CD8-positive, alpha-beta memory T cell (primary cell): ENCODE measurements at places on chromosomes 1 and 21. TPM values are rescaled to one million over a fixed set of nuclear protein-coding genes. Genes with fewer than 3 reads are reported as not detected.

DNA sequence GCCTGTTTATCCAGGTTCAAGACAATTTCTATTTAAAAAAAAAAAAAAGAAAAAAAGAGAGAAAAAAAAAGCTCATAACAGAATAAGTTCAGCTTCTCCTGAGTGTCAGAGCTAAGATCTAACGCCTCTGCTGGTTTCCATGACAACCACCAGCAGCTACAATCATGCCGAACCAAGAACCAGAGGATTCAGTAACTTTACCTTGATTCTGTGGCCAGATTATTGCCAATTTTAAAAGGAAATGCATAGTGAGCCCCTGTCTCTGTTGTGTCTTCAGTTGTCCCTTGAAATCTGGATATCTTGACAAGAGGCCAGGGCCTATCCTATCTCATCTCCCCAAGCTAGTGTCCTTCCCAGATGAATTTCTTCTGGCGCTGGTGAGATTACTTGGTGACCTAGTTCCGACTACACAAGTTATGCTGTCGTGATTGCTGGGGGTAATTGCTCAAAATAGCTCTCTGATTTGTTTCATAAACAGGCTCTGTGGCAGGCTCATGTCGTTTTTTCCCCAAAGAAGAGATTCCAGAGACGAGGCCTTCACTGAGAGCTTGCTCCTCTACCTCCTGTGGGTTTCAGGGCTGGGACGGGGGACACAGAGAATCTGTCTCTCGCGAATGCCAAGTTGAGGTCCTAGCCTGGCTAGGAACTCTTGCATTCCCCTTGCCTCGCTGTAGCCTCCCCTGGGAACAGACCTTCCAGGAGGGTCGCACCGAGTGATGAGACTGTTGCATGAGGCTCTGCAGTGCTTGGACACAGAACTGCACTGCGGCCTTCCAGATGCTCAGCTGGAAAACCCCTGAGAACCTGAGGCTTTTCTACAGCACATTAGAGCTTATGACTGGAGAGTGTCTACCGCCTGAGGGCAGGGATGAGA lies 32.4 kb upstream of the SCCPDH start:
- no peaks in the 10 kb centered on the region for H3K4me1 ChIP-seq
- no peak overlapping the region for H3K27ac ChIP-seq
- DNase-seq, result no peak
- no peaks in the 10 kb centered on the region for H3K36me3 ChIP-seq
- no peak overlapping the region for H3K4me3 ChIP-seq

DNA sequence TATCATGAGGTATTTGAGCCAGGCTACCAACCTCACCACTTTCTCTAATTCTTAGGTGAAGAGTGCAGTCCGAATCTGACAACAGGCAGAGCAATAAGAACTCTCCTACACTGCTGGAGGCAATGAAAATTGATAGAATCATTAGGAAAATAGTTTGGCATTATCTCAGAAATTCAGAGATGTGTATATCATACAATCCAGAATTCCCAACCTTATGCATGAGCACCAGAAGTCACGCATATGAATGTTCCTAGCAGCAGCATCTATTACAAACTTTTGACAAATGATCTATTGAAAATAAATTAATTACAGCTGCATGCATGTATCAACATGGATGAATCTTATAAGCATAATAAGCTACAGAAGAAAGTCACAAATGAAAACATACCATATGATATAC lies 176.9 kb upstream of the CAMK1G start:
- no peaks in the 10 kb centered on the region for H3K36me3 ChIP-seq
- no peaks in the 10 kb centered on the region for H3K27me3 ChIP-seq
- no peak overlapping the region for H3K4me3 ChIP-seq
- H3K27ac ChIP-seq, result no peak overlapping the region

- no peak for DNase-seq
- H3K36me3 ChIP-seq, result no peaks in the 10 kb centered on the region
- H3K27ac ChIP-seq, result no peak overlapping the region
- no peaks in the 10 kb centered on the region for H3K4me1 ChIP-seq
- no peak overlapping the region for H3K4me3 ChIP-seq
These were observed 104.2 kb downstream of the IGSF21 start for GRCh38 chr1:18211764-18212163.

- no peaks in the 10 kb centered on the region for H3K4me1 ChIP-seq
- H3K27ac ChIP-seq, result no peak overlapping the region
- no peak for DNase-seq
- no peak overlapping the region for H3K4me3 ChIP-seq
These were observed 4.4 kb upstream of the IGFN1 start for GRCh38 chr1:201186192-201186591.

DNA sequence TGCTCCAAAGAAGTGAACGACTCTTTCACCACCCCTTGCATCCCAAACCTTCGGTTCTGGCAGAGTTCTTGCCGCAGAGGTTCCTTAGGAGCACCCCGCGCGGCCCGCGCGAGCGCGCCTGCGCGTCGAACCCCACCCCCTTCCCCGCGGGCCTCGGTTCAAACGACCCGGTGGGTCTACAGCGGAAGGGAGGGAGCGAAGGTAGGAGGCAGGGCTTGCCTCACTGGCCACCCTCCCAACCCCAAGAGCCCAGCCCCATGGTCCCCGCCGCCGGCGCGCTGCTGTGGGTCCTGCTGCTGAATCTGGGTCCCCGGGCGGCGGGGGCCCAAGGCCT lies at the start of gene C1orf56:
Gene C1orf56, plus strand, starts transcription at position 161 of the 334 bp plus-strand sequence. Its CDS starts 97 bp downstream, at position 258.
- H3K36me3 ChIP-seq, result peaks cover 12% of the 10 kb centered on the region
- H3K4me1 ChIP-seq, result peaks cover 52% of the 10 kb centered on the region
- peak; percentile 59 for DNase-seq
- peak within 1 kb of the TSS; percentile 53 for H3K27ac ChIP-seq
- peak within 1 kb of the TSS; percentile 76 for H3K4me3 ChIP-seq
- H3K27me3 ChIP-seq, result no peaks in the 10 kb centered on the region

DNA sequence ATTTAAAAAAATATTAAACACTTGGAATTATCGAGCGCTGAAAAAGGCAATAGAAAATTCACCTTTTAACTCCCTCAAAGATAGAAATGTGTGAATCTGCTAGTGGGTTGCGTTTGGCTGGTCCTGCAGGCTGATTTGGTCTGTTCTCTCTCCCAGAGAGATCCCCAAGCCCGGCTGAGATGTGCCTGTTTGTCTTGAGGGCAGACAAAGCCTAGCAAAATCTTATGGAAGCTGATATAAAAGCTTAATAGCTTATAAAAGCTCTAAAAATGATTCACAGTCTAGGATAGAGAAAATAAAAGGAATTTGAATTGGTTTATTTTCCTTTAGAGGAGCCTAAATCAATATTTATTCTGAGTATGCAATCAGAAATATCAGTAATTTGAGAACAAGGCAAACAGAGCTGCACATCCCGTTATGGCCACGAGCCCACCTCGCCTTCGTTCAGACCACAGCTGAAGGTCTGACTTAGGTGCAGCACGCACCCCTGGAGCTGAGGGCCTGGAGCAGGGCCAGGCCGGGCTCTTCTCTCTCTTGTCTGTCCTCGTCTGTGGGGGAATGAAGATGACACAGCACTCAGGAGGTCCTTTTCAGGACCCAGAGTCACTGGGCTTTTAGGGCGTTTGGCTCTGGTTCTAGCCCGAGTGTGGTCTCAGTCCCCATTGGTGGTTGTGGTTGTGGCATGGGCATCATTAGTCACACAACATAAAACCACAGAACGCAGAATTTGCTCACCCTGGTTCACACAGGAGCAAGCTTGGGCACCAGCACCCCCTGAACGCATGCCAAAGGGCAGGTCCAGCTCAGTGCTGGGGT lies 18.6 kb downstream of the PDE9A start:
- no peaks in the 10 kb centered on the region for H3K36me3 ChIP-seq
- H3K4me3 ChIP-seq, result no peak overlapping the region
- H3K27ac ChIP-seq, result no peak overlapping the region
- no peak for DNase-seq
- H3K4me1 ChIP-seq, result peaks cover 9% of the 10 kb centered on the region

DNA sequence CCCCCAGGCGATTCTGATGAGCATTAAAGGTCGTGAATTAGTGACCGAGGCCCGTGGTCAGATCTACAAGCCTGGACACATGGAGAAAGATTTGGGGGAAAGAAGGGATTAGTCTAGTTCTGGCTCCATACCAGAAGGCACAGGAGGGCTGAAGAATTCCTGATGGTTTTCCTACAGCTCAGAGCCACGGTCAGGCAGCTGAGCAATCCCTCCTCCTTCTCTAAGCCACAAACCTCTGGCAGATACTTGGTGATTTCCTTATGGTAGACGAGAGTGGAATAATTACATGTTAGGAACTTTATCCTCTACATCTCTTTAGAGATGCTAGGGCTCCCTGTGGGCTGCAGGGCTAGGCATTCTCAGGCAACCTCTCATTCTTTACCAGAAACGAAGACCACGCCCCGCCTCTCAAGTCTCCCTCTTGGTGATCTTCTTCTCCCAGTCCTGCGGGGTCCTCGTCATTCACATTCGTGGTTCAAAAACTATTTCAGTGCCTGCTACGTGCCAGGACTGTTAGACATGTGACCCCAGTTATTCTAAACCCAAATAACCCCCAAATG lies 20.5 kb upstream of the ZBTB18 start:
- H3K27me3 ChIP-seq, result no peaks in the 10 kb centered on the region
- no peak for DNase-seq
- H3K4me3 ChIP-seq, result no peak overlapping the region
- H3K4me1 ChIP-seq, result no peaks in the 10 kb centered on the region
- no peak overlapping the region for H3K27ac ChIP-seq

DNA sequence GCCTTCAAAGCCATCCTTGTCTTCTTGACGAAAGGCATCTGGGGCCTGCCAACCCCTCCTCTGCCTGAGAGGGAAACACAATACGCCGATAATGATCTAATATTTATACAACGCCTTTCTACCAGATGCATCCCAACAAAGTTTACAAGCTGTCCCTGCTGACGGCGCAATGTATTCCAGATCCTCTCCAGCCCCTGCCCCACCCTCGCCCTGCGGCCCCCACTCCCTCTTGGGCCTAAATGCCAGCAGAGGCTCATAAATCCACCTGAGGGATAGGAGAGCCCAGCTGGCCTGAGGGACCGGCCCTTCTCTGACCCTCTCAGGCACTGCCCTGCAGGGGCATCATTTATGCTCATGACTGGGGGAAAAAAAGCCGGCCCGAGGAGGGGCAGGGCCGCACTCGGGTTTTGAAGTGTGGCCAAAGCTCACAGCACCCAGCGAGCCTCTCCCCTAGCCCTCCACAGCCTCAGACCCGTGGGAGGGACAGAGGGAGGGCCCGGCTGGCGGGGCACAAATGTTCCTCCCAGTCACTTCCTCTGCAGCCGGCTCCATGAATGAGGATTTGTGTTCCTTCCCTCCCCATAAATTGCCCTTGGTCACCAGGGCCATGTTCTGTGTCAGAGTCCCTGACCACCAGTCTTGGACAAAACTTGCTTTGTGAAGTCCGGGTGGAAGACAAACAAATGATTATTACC lies 140.3 kb downstream of the FOXD2 start:
- peaks cover 7% of the 10 kb centered on the region for H3K27me3 ChIP-seq
- no peaks in the 10 kb centered on the region for H3K36me3 ChIP-seq
- H3K4me1 ChIP-seq, result no peaks in the 10 kb centered on the region
- no peak for DNase-seq

DNA sequence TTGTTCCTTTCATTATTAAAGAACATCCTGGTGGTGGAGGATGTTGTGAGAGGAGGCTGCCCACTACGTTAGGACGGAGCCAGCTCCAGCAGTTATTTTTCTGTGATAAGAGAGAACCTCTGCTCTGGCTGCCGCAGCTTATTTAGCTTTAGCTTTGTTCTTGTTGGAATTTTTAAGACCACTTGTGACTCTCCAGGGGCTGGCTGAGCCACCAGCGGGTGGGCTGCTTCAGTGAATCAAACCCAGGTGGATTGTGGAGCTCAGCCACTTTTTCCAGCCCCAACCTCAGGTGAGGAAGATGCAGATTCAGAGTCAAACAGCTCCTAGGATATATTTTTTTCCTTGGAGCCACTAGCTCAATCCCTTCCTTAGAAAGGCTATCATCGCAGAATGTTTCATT lies 83.1 kb upstream of the CTTNBP2NL start:
- H3K4me1 ChIP-seq, result no peaks in the 10 kb centered on the region
- H3K27ac ChIP-seq, result no peak overlapping the region
- no peaks in the 10 kb centered on the region for H3K36me3 ChIP-seq
- DNase-seq, result no peak
- H3K4me3 ChIP-seq, result no peak overlapping the region

- H3K4me3 ChIP-seq, result no peak overlapping the region
- H3K27ac ChIP-seq, result no peak overlapping the region
- H3K4me1 ChIP-seq, result no peaks in the 10 kb centered on the region
- no peaks in the 10 kb centered on the region for H3K36me3 ChIP-seq
- no peaks in the 10 kb centered on the region for H3K27me3 ChIP-seq
These were observed 8.3 kb downstream of the BCAR3 start for GRCh38 chr1:93673163-93673829.

DNA sequence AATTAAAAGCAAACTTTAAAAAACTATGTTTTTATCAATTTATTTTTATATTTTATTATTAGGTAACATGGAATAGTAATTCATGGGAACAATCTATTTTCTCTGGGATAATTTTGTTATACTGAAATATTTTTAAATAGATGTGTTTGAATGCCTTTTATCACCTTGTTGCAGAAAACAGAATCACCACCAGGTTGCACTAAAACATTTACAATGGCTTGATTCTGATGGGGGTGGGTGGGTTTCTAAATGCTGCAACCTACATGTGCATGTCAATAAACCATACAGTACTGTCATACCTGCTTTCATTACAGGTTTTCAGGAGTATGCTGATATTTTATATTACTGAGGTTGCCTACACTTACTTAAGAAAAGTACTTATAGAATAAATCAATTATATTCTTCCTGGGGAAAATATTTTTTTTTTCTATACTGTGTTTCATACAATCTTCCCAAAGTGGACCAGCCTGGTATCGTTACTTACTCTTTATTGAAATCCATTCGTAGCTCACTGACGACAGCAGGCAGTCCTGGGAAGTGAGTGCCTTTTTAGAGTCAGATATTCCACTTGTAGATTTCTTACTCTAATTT lies 132.8 kb downstream of the PTPRC start:
- no peaks in the 10 kb centered on the region for H3K4me1 ChIP-seq
- H3K4me3 ChIP-seq, result no peak overlapping the region
- no peak for DNase-seq
- no peaks in the 10 kb centered on the region for H3K36me3 ChIP-seq
- no peaks in the 10 kb centered on the region for H3K27me3 ChIP-seq
- H3K27ac ChIP-seq, result no peak overlapping the region

GRCh38 chr1:16905868-16906702 lies 10.3 kb downstream of the RNU1-2 start:
- H3K36me3 ChIP-seq, result no peaks in the 10 kb centered on the region
- peak overlapping the region; percentile 99 for H3K27ac ChIP-seq
- no peak for DNase-seq
- H3K4me3 ChIP-seq, result no peak overlapping the region
- no peaks in the 10 kb centered on the region for H3K27me3 ChIP-seq

- H3K4me3 ChIP-seq, result no peak overlapping the region
- H3K27me3 ChIP-seq, result no peaks in the 10 kb centered on the region
- H3K27ac ChIP-seq, result no peak overlapping the region
These were observed 173.5 kb downstream of the NPHP4 start for GRCh38 chr1:5818755-5819154.

PLXNA2 gene
- 0.75 TPM for total RNA-seq

NBPF6 gene
- total RNA-seq, result not detected

RNU1-3 gene
- 1,293 TPM for total RNA-seq

LAD1 gene
- not detected for total RNA-seq

FABP3 gene
- total RNA-seq, result not detected

ERRFI1 gene
- total RNA-seq, result 3.8 TPM

TXNDC12 gene
- 34.7 TPM for total RNA-seq

C1orf198 gene
- total RNA-seq, result 7.2 TPM

SRGAP2C gene
- 18.1 TPM for total RNA-seq

HSD3B2 gene
- not detected for total RNA-seq

RHBG gene
- total RNA-seq, result not detected
